Activated CD4-positive, alpha-beta memory T cell treated with anti-CD3 and anti-CD28 coated beads, Interleukin-2, amount 10 ng/mL, durations not matched to agents 7 days and 5 days (primary cell): ENCODE measurements at places on chromosomes 4 and X. TPM values are rescaled to one million over a fixed set of nuclear protein-coding genes. Genes with fewer than 3 reads are reported as not detected.

ANXA3 gene
- total RNA-seq, result 0.38 TPM

DNA sequence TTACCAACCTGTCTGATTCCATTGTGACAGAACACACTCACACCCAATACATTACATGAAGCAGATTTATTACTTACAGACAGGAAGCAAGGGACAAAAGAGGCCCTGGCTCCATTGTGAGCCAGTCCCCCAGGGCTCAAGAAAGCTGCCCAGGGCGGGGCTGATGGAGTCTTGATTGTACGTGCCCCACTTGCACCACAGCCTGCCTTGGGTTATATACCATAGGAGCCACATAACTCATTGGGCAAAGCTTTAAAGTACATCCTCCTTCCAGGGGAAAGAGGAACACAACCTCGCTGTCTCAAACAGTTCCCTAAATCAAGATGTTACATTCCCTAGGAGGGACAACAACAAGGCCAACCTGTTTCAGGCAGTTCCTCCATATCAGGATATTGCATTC lies 3.4 kb upstream of the ZRSR2 start:
- peaks cover 14% of the 10 kb centered on the region for H3K4me1 ChIP-seq
- H3K27ac ChIP-seq, result no peak overlapping the region
- H3K36me3 ChIP-seq, result peaks cover 19% of the 10 kb centered on the region
- no peak overlapping the region for H3K4me3 ChIP-seq
- no peaks in the 10 kb centered on the region for H3K27me3 ChIP-seq
- DNase-seq, result no peak

DNA sequence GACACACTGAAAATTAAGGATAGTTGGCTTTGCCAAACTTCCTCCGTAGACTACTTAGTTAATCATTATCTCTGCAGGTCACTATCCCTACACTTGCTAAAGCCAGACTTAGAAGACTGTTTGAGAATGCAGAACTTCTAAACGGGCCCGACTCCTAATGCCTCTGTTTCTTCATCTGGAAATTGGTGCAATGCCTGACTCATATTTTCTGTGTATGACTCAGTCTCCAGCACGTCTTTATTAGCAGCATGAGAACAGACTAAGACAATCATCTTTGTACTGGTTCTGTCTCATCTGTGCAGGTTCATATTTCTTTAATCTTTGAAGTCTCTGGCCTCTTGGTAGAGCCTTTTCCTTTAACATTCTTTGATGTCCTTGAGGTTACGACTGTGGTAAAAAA lies 411.9 kb upstream of the ACTRT1 start:
- no peak for DNase-seq
- no peak overlapping the region for H3K27ac ChIP-seq
- H3K4me3 ChIP-seq, result no peak overlapping the region
- no peaks in the 10 kb centered on the region for H3K4me1 ChIP-seq

DNA sequence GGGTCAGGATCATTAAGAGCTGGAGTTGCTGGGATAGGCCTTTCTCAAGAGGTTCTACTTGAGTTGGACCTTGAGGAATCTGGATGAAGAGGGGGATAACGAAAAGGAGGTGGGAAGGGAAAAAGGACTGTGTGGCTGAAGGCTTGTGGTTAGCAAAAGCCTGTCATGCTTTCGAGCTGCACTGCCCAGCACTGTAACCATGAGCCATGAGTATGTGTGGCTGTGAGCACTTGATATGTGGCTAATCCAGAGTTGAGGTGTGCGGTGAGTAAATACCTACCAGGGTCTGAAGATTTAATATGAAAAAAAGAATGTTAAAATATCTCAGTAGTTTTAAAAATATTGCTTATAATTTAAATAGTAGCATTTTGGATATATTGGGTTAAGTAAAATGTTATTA lies 11.4 kb downstream of the TMEM165 start:
- H3K36me3 ChIP-seq, result peaks cover 43% of the 10 kb centered on the region
- H3K27me3 ChIP-seq, result no peaks in the 10 kb centered on the region
- H3K27ac ChIP-seq, result no peak overlapping the region

MAGEB10 gene
- not detected for total RNA-seq

GRCh38 chrX:31213941-31214340 lies 142.1 kb upstream of the FTHL17 start:
- H3K27ac ChIP-seq, result no peak overlapping the region
- no peaks in the 10 kb centered on the region for H3K36me3 ChIP-seq
- DNase-seq, result no peak
- no peaks in the 10 kb centered on the region for H3K27me3 ChIP-seq
- H3K4me3 ChIP-seq, result no peak overlapping the region
- H3K4me1 ChIP-seq, result peaks cover 2% of the 10 kb centered on the region

SYNPO2 gene
- total RNA-seq, result 0.50 TPM

PABPC1L2B gene
- total RNA-seq, result not detected

FAAH2 gene
- 5.4 TPM for total RNA-seq

- peak; percentile 84 for DNase-seq
- no peak overlapping the region for H3K27ac ChIP-seq
These were observed 6.7 kb downstream of the FGFBP2 start for GRCh38 chr4:15956179-15956850.

- H3K4me3 ChIP-seq, result no peak overlapping the region
- DNase-seq, result no peak
- no peaks in the 10 kb centered on the region for H3K27me3 ChIP-seq
- no peaks in the 10 kb centered on the region for H3K36me3 ChIP-seq
- H3K27ac ChIP-seq, result no peak overlapping the region
- H3K4me1 ChIP-seq, result no peaks in the 10 kb centered on the region
These were observed 46.7 kb downstream of the GRIA3 start for GRCh38 chrX:123230798-123231197.

GRCh38 chr4:181224852-181225251 lies 1018.4 kb upstream of the TENM3 start:
- H3K4me1 ChIP-seq, result no peaks in the 10 kb centered on the region
- DNase-seq, result no peak

RPA4 gene
- 0.50 TPM for total RNA-seq

DNA sequence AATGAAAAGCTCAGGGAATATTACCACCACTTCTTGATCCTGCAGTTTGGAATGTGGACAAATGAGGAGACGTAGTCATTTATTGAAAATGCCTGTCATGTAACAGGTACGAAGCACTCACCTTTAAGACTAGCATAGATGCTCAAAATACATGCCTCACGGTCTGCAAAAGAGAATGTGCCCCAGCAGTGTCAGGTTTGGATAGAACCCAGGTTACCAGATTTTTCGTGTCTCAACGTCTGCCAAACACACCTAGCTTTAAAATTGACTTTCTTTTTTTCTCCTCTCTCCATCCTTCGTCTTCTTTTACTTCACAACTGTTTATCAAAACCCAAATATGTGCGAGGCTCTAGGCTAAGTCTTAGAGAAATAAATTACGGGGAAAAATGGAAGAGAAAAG lies 606.8 kb upstream of the ATOH1 start:
- no peaks in the 10 kb centered on the region for H3K4me1 ChIP-seq
- no peak overlapping the region for H3K27ac ChIP-seq
- H3K4me3 ChIP-seq, result no peak overlapping the region

GRCh38 chr4:112284662-112285411 lies 867 bp downstream of the TIFA start:
- no peaks in the 10 kb centered on the region for H3K27me3 ChIP-seq
- peaks cover 81% of the 10 kb centered on the region for H3K4me1 ChIP-seq
- DNase-seq, result no peak
- H3K27ac ChIP-seq, result peak overlapping the region; percentile 81
- H3K36me3 ChIP-seq, result peaks cover 28% of the 10 kb centered on the region

GRCh38 chr4:53547983-53548382 lies 43.3 kb downstream of the LNX1 start:
- peaks cover 13% of the 10 kb centered on the region for H3K27me3 ChIP-seq
- H3K36me3 ChIP-seq, result no peaks in the 10 kb centered on the region
- DNase-seq, result no peak
- H3K4me3 ChIP-seq, result no peak overlapping the region
- no peaks in the 10 kb centered on the region for H3K4me1 ChIP-seq

- no peaks in the 10 kb centered on the region for H3K36me3 ChIP-seq
- DNase-seq, result no peak
- H3K4me1 ChIP-seq, result peaks cover 9% of the 10 kb centered on the region
- no peak overlapping the region for H3K27ac ChIP-seq
These were observed 80.5 kb downstream of the MID1IP1 start for GRCh38 chrX:38881727-38882126.

DNA sequence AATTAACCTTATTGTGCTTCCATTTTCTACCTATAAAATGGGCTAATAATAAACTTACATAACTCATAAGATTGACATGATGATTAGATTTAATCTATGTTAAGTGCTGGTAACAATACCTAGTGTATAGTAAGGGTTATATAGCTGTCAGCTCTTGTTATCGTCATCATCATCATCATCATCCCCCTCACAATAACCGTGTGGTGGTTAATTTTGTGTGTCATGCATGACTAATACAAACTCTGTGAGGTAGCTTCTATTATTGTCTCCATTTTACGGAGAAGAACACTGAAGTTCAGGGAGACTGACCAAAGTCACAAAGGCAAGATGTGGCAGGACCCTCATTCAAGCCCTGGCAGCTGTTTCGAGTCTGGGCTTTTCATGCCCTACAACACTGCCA lies 211.3 kb downstream of the PALLD start:
- no peak for DNase-seq
- H3K27ac ChIP-seq, result no peak overlapping the region
- peaks cover 5% of the 10 kb centered on the region for H3K27me3 ChIP-seq
- H3K36me3 ChIP-seq, result no peaks in the 10 kb centered on the region
- no peak overlapping the region for H3K4me3 ChIP-seq

DNA sequence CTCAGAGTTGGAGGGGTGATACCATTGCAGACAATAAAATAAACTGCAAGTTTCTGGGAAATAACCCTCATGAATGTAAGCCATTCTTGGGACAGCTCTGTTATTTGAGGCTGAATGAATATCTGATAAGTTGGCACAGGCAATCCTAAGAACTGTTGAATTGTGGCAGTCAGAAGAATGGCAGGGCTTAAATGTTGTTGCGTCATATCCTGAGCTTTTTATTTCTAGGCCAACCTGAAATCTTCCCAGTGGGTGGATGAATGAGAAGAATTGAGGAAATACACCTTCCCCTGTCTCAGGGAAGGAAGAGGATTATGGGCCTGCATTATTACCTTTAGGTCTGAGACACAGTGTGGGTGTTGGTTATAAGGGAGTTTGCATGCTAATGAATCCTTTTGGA lies 64.4 kb upstream of the C4orf54 start:
- no peaks in the 10 kb centered on the region for H3K36me3 ChIP-seq
- H3K27ac ChIP-seq, result no peak overlapping the region
- H3K4me1 ChIP-seq, result no peaks in the 10 kb centered on the region
- no peak for DNase-seq

TRMT2B gene
- total RNA-seq, result 24.0 TPM

DNA sequence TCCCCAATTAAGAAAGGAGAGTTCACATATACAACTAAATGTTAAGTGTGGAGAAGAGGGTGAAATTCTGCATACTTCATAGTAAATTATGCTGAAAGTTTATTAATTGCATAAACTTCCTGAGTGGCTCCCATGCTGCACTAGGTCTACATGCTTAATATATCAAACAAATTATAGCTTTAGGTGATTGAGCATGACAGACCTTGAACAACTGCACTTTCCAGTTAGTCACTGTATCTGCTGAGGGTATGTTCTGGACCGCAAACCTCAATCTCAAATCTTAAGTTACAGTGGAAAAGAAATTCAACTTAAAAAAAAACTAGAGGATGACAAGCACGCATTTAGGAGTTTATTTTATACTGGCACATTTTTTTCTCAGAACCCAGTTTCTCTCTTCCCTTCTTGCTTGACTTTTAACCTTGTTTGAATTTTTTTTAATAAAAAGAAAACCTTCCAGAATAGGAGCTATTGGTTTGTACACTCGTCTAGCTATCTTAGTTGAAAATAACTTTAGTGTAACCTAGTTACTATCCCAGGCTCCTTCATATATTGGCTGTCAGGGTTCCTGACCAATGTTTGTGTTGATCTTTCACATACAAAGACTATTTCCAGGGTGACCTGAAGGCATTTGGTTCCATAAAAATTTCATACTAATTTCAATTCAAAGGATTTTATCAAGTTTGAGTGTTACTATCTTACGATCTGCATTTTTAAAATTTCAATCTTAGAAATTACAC lies 10.2 kb upstream of the FAM120C start:
- H3K4me3 ChIP-seq, result no peak overlapping the region
- H3K4me1 ChIP-seq, result no peaks in the 10 kb centered on the region
- no peaks in the 10 kb centered on the region for H3K36me3 ChIP-seq
- no peak overlapping the region for H3K27ac ChIP-seq
- no peak for DNase-seq

- no peaks in the 10 kb centered on the region for H3K27me3 ChIP-seq
- no peaks in the 10 kb centered on the region for H3K4me1 ChIP-seq
- H3K27ac ChIP-seq, result no peak overlapping the region
- H3K36me3 ChIP-seq, result no peaks in the 10 kb centered on the region
- H3K4me3 ChIP-seq, result no peak overlapping the region
These were observed 259.4 kb upstream of the DIAPH2 start for GRCh38 chrX:96425200-96425599.

HSFX3 gene
- total RNA-seq, result not detected
